ENCODE measurements at places on chromosomes 6 and 20.

DNA sequence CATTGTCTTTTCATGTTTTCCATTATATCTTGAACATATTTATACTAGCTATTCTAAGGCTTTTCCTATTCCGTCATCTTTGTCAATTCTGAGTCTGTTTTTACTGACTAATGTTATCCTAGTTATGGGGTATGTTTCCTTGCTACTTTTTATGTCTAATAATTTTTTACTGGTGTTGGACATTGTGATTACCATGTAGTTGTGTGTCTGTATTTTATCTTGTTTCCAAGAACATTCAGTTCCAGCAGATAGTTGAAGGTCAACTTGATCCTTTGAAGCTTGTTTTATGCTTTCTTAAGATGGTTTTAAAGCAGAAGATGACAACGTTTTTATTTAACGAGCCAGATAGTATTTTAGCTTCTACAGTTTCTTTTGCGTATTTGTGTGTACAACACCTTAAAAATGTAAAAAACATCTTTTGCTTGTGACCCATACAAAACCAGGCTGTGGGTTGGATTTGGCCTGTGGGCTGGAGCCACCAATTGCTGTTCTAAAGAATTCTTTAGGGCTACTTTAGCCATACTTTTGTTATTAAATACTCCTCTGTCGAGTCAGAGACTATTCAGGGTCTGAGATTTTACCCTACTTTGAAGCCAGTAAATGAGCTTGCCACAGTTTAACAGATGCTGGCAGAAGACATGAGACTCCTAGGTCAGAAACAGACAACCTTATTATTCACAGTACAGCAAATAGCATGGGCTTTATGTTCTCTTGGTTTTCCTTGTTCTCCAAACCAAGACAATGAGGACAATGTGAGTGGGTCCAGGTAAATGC lies 38.7 kb upstream of the REV3L start:
- no peak for DNase-seq

DNA sequence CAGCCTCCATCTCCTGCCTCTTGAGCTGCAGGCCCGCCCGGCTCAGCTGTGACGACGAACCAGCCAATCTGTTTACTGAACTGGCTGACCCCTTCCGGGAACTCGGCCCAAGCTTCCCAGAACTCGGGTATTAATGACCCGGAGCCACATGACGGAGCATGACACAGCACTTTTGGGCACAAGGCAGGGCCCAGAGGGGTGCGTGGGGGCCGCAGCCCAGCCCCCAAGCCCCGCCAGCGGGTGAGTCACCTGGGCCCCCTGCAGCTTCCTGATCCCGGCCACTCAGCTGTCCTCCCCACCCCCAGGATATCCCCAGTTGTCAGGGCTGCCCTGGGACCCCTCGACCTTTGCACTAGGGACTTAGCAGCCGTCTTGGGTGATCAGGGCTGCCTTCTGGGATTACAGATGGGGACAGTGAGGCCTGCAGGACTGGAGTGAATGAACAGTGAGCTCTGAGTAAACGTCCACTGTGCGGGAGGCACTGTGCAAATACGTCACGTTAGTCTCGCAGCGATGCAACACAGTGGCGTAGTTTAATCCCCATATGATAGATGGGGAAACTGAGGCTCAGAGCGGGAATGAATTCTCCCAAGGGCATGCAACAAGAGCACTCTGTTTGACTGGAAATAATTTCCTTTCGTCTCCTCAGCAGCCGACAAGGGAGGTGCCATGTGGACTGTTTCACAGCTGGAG lies 102.1 kb downstream of the CEBPB start:
- DNase-seq = peak; percentile 98

GRCh38 chr20:59135093-59135492 lies 28.5 kb upstream of the ZNF831 start:
- DNase-seq = no peak

DNA sequence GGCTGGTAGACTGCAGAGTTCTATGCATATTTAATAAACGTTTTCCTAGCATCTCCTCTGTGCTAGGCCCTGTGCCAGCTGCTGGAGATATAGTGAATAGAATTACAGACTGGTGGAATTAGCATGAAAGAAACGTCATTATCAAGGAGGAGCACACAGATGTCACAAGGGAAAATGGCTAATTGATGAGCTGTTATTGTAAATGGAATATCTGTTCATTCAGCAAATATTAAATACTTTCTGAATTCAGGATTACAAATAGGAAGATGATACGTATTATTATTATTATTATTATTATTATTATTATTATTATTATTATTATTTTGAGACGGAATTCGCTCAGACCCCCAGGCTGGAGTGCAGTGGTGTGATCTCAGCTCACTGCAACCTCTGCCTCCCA lies 1.2 kb downstream of the AAR2 start:
- peak; percentile 32 for DNase-seq

DNA sequence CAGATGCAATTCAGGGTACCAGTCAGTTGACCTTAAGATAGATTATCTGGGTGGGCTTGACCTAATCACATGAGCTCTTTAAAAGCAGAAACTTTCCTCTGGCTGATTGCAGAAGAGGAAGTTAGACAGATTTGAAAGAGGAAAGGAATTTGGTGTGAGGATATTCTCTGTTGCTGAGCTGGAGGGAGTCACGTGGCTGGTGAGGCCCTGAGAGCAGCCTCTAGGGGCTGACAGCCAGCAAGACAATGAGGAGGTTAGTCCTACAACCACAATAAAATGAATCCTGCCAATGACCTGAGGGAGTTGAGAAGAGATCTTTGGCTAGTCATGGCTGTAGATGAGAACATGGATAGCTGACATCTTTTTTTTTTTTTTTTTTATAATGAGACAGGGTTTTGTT lies 87.0 kb upstream of the B3GAT2 start:
- no peak for DNase-seq

DNA sequence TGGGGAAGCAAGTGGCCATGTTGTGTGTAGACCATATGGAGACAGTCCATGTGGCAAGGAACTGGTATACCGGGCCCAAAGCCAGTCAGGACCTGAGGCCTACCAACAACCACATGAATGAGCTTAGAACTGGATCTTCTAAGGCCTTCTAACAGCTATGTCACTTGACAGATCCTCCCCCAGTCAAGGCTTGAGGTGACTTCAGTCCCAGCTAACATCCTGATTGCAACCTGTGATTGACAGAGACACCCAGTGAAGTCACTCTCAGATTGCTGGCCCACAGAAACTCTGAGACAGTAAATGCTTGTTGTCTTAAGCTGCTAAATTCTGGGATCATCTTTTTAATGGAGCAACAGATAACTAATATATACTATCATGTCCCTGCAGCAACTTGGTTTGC lies 32.9 kb downstream of the AHI1 start:
- no peak for DNase-seq

DNA sequence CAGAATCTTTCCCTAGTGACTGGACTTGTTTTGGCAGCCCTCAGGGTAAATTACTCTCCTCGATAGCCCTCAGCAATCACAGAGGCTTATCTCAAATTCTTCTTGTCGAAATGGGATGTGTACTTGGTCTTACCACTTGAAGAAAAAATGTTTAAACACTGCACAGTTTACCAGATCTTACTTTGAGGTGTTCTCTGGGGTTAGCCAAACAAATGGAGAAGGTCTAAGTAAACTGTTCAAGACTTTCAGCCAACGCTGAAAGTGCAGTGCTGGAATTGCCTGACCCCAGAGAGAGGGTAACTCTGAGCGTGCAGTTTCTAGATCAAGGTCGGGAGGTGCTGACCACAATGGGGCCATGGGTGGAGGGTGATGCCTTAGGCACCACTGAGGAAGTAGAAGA lies 39.2 kb downstream of the MYLIP start:
- DNase-seq = peak; percentile 20

- DNase-seq = peak; percentile 68
These were observed 9.1 kb upstream of the ZNFX1 start for GRCh38 chr20:49286689-49287551.

GRCh38 chr6:16338577-16339264 lies 100.3 kb downstream of the GMPR start:
- DNase-seq = peak; percentile 23

All from erythroblast (primary cell).